ENCODE measurements at places on chromosomes 5 and 9.
A peak's percentile ranks its signal among the peaks of the same experiment; 100 is the strongest.

GRCh38 chr5:110496276-110496675 is 230.2 kb downstream of the TMEM232 start:
- no peak for ATAC-seq

DNA sequence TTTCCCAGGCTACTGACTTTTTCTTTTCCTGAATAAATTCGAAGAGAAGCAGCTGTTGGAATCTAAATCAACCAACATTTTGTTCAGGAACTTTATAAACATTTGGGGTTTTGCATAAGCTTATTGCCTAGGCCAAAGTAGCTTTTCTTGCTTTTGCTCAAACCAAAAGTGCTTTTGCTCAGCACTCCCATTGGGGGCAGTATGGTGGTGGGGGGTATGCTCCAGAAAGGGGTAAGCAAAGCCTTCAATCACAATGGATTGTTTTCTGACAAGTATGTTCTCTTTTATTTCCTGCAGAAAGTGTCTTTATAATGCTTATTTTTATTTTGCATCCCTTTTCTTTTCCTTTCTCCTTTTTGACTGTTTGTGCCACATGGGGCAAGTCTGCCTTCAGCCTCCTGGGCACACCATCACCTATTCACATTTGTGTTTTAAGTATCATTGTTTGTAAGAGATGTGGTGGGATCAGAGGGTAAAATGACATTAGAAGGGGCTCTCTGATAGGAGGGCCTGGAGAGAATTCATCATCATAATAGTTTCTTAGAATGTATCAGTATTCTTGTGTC is 86.0 kb downstream of the PRDM6 start:
- no peak for ATAC-seq

- peak; percentile 6 for ATAC-seq
Measured at GRCh38 chr5:150209099-150209635, 19.3 kb downstream of the SLC6A7 start.

- no peak for ATAC-seq
Measured at GRCh38 chr5:142149363-142149762, 40.8 kb downstream of the NDFIP1 start.

DNA sequence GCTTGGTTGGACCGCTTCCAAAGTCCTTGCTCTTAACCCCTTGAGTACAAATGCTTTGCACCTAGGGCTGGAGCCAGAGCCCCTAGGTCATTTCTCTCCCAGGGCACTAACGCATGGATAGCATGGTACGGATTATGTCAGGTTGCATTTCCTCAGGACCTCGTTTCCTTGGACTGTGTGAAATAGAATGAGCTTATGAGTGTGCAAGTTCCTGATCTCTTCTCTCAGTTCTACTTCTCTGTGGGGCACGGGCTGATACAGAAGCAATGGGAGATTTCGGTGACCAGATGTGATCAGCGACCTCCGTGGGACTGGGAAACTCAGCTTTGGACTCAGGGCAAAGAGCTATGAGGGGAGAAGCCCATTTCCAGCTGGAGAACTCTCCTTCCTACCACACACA is 14.2 kb downstream of the SPARC start:
- no peak for ATAC-seq

Data from stimulated activated memory B cell treated with anti-CD40 and anti-IgM and Interleukin-4, amounts not matched to agents 10 μg/mL and 1 μg/mL and 100 μg/mL, for 72 hours (primary cell).